Activated T-helper 1 cell treated with anti-CD3 and anti-CD28 coated beads, Interleukin-12 subunit alpha, Interleukin-12 subunit beta, Interleukin-2, Interleukin-4 antibody, amounts not matched to agents 30 ng/mL and 10 ng/mL and 1 ng/mL, durations not matched to agents 14 hours and 24 hours and 36 hours (primary cell): ENCODE measurements at places on chromosomes 4 and X. TPM values are rescaled to one million over a fixed set of nuclear protein-coding genes. Genes with fewer than 3 reads are reported as not detected.
A peak's percentile ranks its signal among the peaks of the same experiment; 100 is the strongest.

- DNase-seq = no peak
- H3K4me1 ChIP-seq = no peaks in the 10 kb centered on the region
- H3K27ac ChIP-seq = no peak overlapping the region
- no peaks in the 10 kb centered on the region for H3K36me3 ChIP-seq
- H3K27me3 ChIP-seq = peaks cover 2% of the 10 kb centered on the region
Measured at GRCh38 chr4:14621731-14622463, 380.4 kb upstream of the CPEB2 start.

DNA sequence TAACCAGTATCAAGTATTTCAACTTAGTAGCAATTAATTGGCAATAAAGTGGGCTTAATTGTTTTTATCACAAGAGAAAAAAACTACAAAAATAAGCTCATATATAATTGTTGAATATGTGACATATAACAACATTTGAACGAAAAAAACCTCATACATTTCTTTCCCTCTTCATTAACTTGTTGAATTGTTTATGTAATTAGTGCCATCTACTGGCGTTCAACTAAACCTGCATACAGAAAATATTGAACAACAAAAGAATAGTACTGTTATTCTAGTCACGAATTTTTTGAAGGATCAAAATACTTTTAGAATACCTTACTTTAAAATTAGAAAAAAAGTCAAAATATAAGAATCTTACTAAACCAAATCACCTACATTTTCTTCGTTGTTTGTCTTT lies 586.5 kb upstream of the FTHL17 start:
- H3K36me3 ChIP-seq = no peaks in the 10 kb centered on the region
- no peaks in the 10 kb centered on the region for H3K4me1 ChIP-seq
- no peak for DNase-seq
- no peak overlapping the region for H3K4me3 ChIP-seq
- H3K27me3 ChIP-seq = no peaks in the 10 kb centered on the region

- no peak overlapping the region for H3K27ac ChIP-seq
- H3K4me1 ChIP-seq = peaks cover 36% of the 10 kb centered on the region
- no peaks in the 10 kb centered on the region for H3K27me3 ChIP-seq
- no peak overlapping the region for H3K4me3 ChIP-seq
Measured at GRCh38 chr4:79917246-79917645, 155.8 kb downstream of the ANTXR2 start.

DNA sequence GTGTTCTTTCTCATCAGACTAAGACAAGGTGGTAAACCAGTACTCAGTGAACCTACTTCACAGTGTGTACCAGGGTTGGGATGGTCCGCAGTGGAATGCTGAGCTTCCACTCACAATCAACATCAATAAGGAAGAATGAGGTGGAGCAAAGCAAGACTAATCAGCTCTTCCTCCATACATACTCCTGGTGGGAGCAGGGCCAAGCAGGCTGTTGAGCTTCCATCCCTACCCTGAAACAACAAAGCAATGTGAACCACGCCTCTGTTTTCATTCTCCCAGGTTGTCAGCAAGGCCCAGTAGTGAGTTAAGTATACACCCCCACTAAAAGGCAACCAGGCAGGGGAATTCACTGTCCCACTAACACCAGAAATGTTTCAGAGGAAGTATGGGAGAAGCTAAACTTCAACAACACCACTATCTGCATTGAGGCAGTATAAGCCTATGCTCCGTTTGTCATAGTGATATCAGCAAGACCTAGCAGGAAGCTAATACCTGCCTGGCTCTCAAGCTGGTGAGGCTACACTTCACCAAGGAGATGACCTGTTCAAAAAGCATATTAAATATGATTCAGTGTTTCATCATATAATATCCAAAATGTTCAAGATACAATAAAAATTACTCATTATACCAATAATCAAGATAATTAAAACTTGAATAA lies 109.5 kb downstream of the DDX60 start:
- no peaks in the 10 kb centered on the region for H3K27me3 ChIP-seq
- no peaks in the 10 kb centered on the region for H3K4me1 ChIP-seq
- DNase-seq = no peak
- no peak overlapping the region for H3K27ac ChIP-seq
- no peak overlapping the region for H3K4me3 ChIP-seq
- H3K36me3 ChIP-seq = peaks cover 13% of the 10 kb centered on the region

- peak overlapping the region; percentile 71 for H3K4me3 ChIP-seq
- peak overlapping the region; percentile 93 for H3K27ac ChIP-seq
- DNase-seq = no peak
- peaks cover 6% of the 10 kb centered on the region for H3K36me3 ChIP-seq
Measured at GRCh38 chr4:122542411-122543236, 78.2 kb downstream of the IL21 start.

DNA sequence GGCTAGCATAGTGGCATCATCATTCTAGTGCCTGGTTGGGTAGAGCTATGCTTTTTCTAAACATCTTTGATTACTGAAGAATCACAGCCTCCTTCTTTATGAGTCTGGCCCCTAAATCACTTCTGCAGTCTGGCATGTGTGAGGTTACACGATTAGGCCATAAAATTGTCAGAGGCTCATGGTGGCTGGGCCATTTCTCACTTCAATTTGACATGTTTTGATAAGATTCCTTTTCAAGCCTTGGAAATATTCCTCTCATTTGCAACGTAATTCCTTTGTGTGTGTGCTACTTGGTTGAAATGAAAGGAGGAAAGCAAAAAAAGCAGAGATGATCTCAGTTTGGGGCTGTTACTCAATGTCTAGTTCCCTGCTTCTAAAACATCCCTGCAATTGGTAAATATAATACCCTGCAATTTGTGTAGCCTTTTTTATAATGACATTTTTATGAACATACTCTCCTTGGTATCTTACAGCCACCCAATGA lies 6.2 kb downstream of the CCKAR start:
- no peaks in the 10 kb centered on the region for H3K27me3 ChIP-seq
- H3K4me1 ChIP-seq = no peaks in the 10 kb centered on the region
- no peak overlapping the region for H3K27ac ChIP-seq

- no peaks in the 10 kb centered on the region for H3K27me3 ChIP-seq
- no peaks in the 10 kb centered on the region for H3K4me1 ChIP-seq
- no peaks in the 10 kb centered on the region for H3K36me3 ChIP-seq
- no peak for DNase-seq
Measured at GRCh38 chrX:3263681-3264126, 82.7 kb downstream of the MXRA5 start.

DNA sequence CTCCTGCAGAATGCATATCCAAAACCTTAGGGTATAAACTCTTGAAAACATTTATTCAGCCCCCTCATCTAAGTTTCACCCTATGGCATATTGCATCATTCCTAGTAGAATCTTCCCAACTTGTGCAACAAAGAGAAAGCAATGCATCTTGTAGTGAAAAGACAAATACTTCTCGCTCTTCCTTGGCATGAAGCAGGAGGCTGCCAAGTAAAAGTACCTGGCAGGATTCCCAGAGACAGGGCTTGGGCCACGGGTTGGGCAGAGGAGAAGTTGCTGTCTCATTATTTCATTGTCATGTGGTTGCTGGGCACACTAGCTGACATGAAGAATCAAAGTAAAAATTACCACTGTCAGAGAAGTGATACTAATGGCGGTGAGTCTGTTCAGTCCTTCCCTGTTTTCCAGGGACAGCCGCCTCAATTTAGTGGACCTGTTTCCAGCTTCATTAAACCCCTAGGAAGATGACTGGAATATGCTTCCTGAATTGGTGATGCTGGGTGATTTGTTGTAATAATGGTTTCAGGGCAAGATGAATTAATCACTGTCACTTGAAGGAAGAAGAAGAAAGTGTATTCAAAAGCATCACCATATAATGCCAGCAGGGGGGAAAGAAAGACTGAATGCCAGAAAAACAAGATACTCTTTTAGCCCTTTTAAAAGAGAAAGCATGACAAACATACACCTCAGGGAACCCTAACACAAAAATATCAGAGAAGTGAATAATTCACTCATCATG lies 380.5 kb upstream of the IGFBP7 start:
- no peaks in the 10 kb centered on the region for H3K36me3 ChIP-seq

The PWWP3B gene
- total RNA-seq = not detected in 2 replicates

DNA sequence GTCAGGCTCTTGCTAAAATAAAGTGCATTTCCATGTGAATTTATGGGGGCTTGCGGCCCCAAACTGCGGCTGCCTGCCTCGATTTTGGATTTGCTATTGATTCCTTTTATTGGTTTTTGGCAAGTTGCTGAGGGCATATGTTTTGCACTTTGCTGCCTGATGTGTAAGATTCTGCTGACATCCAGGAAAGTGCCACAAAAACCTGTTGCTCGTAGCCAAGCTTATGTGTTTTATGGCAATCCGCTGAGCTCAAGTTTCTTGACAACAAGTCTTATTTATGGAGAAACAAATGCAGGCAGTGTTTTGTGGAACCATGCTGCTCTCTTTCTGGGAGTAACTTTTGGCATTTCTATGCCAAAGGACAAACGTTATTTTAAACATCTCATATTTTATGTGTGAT lies 97.3 kb upstream of the DDIT4L start:
- H3K36me3 ChIP-seq = no peaks in the 10 kb centered on the region
- DNase-seq = no peak
- no peaks in the 10 kb centered on the region for H3K4me1 ChIP-seq
- no peak overlapping the region for H3K27ac ChIP-seq
- H3K4me3 ChIP-seq = no peak overlapping the region
- peaks cover 6% of the 10 kb centered on the region for H3K27me3 ChIP-seq

GRCh38 chr4:122584519-122584918 lies 36.3 kb downstream of the IL21 start:
- peak overlapping the region; percentile 62 for H3K4me3 ChIP-seq
- H3K27me3 ChIP-seq = peaks cover 3% of the 10 kb centered on the region
- H3K4me1 ChIP-seq = peaks cover 70% of the 10 kb centered on the region
- peak overlapping the region; percentile 94 for H3K27ac ChIP-seq
- peaks cover 5% of the 10 kb centered on the region for H3K36me3 ChIP-seq

The GYPA gene
- total RNA-seq = not detected in 2 replicates

GRCh38 chrX:40176351-40177116 lies 78.8 kb upstream of the BCOR start:
- peak; percentile 60 for DNase-seq
- H3K4me1 ChIP-seq = peaks cover 30% of the 10 kb centered on the region
- H3K36me3 ChIP-seq = no peaks in the 10 kb centered on the region
- H3K27ac ChIP-seq = peak overlapping the region; percentile 99
- H3K4me3 ChIP-seq = peak overlapping the region; percentile 82
- no peaks in the 10 kb centered on the region for H3K27me3 ChIP-seq

DNA sequence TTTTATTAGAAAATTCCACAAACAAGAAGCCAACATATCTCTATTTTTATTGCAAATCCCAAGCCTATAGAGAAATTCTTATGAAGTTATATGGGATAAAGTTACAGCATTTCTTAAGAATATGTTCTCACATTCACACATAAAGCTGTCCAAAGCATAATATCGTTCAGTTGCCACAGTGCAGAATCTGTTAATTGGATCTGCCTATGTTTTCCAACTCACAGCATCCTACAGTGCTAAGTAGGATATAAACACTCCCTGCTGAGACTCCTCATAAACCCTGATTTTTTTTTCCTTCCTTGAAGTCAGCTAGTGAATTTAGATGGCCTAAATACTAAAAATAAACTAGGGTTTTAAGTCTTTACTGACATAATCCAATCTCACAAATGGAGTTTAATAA lies 307.9 kb downstream of the PDGFC start:
- H3K4me3 ChIP-seq = no peak overlapping the region
- DNase-seq = no peak
- H3K27me3 ChIP-seq = no peaks in the 10 kb centered on the region
- no peak overlapping the region for H3K27ac ChIP-seq

DNA sequence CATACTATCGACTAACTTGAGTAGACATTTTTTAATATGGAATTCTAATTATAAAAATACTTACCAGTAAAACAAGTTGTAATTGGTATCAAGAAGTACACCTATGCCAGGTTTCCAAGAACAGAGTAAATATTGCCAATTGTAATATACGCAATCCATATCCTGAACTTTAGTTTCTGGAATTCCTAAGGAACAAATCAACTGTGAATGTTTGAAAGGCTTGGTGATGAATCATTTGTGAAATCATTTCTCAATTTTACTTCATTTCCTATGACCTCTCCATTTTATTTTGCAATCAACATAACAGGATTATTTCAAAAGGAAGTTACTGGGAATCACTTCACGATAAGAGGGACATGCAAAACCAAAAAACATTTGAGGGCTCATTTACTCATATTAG lies 3.7 kb downstream of the IL13RA2 start:
- H3K4me1 ChIP-seq = no peaks in the 10 kb centered on the region
- DNase-seq = no peak

The AMOT gene
- 1.3 and 1.9 TPM in 2 replicates for total RNA-seq

- no peak for DNase-seq
- no peak overlapping the region for H3K4me3 ChIP-seq
- no peak overlapping the region for H3K27ac ChIP-seq
- peaks cover 5% of the 10 kb centered on the region for H3K27me3 ChIP-seq
- no peaks in the 10 kb centered on the region for H3K4me1 ChIP-seq
Measured at GRCh38 chr4:73341454-73341853, 62.6 kb upstream of the ALB start.

GRCh38 chrX:53584891-53585290 lies 101.6 kb downstream of the HUWE1 start:
- H3K4me3 ChIP-seq = no peak overlapping the region
- H3K4me1 ChIP-seq = no peaks in the 10 kb centered on the region
- peaks cover 45% of the 10 kb centered on the region for H3K36me3 ChIP-seq
- H3K27me3 ChIP-seq = no peaks in the 10 kb centered on the region
- peak overlapping the region; percentile 18 for H3K27ac ChIP-seq
- DNase-seq = no peak

The CLDN22 gene
- total RNA-seq = not detected in 2 replicates

- peaks cover 25% of the 10 kb centered on the region for H3K4me1 ChIP-seq
- H3K27ac ChIP-seq = peak within 1 kb of the TSS; percentile 94
- peak within 1 kb of the TSS; percentile 92 for H3K4me3 ChIP-seq
- DNase-seq = peak; percentile 50
- H3K27me3 ChIP-seq = peaks cover 7% of the 10 kb centered on the region
Measured at GRCh38 chrX:69165087-69165651, at the start of gene PJA1. PJA1 (minus strand) TSS chrX:69165453; CDS start chrX:69163073, 2,380 bp downstream.

DNA sequence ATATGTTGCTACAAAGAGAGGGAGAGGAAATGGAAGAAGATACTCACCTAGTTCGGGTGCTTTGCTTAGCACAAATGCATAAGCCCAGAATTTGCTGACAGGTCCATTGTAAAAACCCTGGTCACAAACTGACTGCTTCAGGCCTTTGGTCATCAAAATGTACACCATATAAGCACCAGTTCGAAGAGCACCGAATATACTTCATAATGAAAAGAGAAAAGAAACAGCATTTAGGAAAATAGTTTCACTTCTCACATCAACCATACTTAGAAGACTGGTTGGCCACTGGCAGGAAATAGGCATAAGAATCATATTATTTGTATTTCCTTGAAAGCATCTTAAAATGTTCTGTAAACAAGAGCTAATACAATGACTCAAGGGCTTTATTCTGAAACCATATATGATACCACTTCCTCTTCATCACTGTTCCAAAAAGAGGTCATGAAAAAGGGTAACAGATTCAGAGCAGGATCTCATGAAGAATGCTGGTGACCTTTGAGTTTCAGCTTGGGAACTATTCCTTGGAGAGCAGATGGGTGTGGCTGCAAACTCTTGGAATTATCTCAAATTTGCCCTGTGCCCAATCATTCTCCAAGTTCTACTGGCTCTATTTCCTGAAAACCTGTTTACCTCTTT lies 138.7 kb downstream of the ELOVL6 start:
- H3K36me3 ChIP-seq = peaks cover 9% of the 10 kb centered on the region
- H3K27ac ChIP-seq = peak overlapping the region; percentile 79
- H3K4me1 ChIP-seq = peaks cover 76% of the 10 kb centered on the region
- H3K27me3 ChIP-seq = no peaks in the 10 kb centered on the region
- peak; percentile 9 for DNase-seq
